ENCODE measurements at places on chromosomes 13 and 19.

- no peak for DNase-seq
These were observed 424.9 kb downstream of the FGF9 start for GRCh38 chr13:22095794-22096193.

DNA sequence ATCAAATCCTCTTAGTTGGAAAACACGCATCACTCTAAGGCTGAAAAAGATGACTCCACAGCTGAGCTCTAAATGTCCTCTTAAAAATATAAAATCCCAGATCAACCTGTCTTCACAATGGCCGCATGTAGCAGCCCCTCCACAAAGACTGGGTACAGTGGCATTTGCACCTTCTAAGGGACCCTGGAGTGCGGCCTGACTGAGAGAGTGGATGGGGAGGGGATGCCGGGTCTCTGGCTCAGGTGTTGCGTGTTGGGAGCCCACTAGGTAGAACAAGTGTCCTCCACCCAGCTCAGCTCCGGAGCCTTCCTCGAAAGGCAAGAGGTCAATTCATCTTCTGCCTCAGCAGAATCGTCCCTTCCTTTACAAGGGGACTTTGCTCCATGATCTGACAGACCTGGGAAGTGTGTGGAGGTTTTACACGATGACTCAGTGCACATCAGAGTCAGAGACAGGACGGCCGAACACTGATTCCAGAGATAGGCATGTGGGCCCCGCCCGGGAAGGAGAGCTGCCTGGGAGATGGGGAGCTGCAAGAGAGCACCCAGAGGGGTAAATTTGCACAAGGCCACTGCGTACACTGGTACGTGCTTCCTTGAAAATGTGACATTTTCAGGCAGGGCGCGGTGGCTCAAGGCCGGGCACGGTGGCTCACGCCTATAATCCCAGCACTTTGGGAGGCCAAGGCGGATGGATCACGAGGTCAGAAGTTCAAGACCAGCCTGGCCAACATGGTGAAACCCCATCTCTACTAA lies 23.5 kb upstream of the SLC15A1 start:
- peak; percentile 59 for DNase-seq

- no peak for DNase-seq
These were observed 49.4 kb upstream of the DOCK9 start for GRCh38 chr13:99027260-99027659.

- peak; percentile 32 for DNase-seq
These were observed 54.8 kb downstream of the GATAD2A start for GRCh38 chr19:19460258-19460731.

- no peak for DNase-seq
These were observed 7.7 kb upstream of the PTOV1 start for GRCh38 chr19:49843265-49843664.

Data from fibroblast of mammary gland (primary cell).